Smooth muscle cell of trachea (primary cell): ENCODE measurements at places on chromosomes 12 and 14. TPM values are rescaled to one million over a fixed set of nuclear protein-coding genes. Genes with fewer than 3 reads are reported as not detected.

The ERP27 gene
- not detected in 2 replicates for total RNA-seq

The PKP2 gene
- not detected in 2 replicates for total RNA-seq

The TRHDE gene
- 26.5 and 42.5 TPM in 2 replicates for total RNA-seq

The PLEK2 gene
- 3.0 and 6.7 TPM in 2 replicates for total RNA-seq

The CSRP2 gene
- 6.0 and 10.8 TPM in 2 replicates for total RNA-seq

The KRT85 gene
- not detected in 2 replicates for total RNA-seq

The KRT83 gene
- not detected in 2 replicates for total RNA-seq

The STON2 gene
- total RNA-seq: 25.2 and 46.1 TPM in 2 replicates

The LRRIQ1 gene
- total RNA-seq: 0.17 and 0.44 TPM in 2 replicates

The ST8SIA1 gene
- 9.9 and 11.9 TPM in 2 replicates for total RNA-seq

The FAIM2 gene
- 2.6 and 8.4 TPM in 2 replicates for total RNA-seq
